ENCODE measurements at places on chromosomes 16 and 17.

- peak; percentile 65 for DNase-seq
Measured at GRCh38 chr17:72121164-72122009, 567 bp downstream of the SOX9 start.

GRCh38 chr16:9053006-9053601 lies 38.3 kb upstream of the HAPSTR1 start:
- DNase-seq = no peak

DNA sequence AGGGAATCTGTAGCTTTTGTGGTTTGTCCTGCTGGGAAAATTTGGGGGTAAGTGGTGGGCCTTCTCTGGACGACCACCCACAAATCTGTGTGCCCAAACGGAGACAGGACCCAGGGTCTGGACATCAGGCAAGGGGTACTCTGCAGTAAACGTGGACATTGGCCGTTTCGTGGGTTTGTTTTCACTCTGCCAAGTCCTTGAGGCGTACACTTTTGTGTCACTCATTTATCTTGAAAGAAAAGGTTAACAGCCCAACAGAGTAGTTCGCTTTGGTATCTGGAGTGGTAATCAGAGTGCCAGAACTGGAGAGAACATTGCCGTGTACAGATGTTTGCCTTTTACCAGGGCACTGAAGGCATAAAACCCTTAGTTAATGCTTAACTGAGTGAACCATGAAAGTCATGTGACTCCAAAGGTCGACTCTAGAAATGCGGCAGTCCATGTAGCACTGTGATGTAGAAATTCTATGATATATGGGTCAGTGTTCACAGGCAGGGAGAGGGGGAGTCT lies 15.4 kb downstream of the NAA60 start:
- no peak for DNase-seq

GRCh38 chr16:58755989-58756649 lies 22.0 kb upstream of the GOT2 start:
- peak; percentile 46 for DNase-seq

DNA sequence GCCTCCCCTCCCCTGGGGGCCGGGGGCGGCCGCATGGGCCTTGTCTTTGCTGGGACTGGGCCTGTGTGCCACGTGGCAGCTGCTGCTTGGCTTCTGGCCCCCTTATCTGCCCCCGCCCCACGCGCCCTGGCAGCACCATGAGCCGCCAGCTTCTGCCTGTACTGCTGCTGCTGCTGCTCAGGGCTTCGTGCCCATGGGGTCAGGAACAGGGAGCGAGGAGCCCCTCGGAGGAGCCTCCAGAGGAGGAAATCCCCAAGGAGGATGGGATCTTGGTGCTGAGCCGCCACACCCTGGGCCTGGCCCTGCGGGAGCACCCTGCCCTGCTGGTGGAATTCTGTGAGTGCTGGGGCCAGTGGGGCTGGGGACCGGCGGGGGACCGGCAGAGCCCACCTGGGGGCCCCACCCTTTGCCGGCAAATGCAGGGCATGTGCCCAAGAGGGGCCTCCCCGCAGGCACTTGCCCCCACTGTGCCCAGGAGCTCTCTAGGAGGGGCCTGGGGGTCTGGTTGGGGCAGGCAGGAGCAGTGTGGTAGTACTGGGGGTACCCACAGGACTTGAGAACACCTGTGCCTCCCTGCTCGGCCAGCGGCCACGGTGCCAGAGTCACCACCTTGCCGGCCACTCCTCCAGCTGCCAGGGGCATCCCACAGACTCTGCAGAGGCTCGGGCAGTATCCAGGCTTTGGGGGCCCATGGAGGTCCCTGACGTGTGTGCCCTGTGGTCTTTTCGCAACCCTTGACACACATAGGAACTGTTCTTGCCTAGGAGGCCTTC lies at the start of gene PDIA2:
Gene PDIA2, plus strand, starts transcription at position 132 of the 773 bp plus-strand sequence. Its CDS starts 6 bp downstream, at position 138.
- DNase-seq = no peak

DNA sequence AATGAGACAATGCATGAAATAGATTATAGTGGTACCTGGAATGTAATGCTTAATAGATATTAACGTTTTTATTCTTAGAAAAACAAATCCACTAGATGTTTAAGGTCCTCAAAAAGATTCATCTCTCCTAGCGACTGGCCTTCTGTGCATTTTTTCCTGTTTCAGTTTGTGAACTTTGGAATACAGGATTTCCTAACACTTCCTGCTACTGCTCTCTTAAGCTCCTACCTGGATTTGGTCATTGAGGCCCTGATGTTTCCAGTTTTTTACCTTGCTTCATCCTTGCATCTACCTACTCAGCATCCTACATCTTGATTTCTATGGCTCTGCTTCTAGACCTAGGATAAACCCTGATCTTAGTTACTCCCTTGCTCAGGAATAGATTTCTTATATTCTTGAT lies 188.4 kb downstream of the ABCC12 start:
- DNase-seq = no peak

DNA sequence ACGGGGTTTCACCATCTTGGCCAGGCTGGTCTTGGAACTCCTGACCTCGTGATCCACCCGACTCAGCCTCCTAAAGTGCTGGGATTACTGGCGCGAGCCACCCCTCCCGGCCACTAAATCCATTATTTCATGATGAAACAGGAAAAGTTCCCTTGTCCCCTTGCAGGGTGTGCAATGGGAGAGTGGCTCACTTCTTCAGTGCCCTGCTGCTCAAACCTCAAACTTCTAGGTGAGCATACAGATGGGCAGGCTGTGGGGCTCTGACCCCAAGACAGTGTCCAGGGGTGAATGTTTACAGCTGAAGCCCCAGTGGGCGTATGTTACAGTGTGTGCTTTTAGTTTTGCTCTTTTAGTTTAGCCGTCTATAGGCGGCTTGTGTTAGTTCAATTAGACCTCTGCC lies 34.7 kb downstream of the GJC1 start:
- no peak for DNase-seq

- no peak for DNase-seq
Measured at GRCh38 chr17:58528443-58528842, 14.0 kb upstream of the MTMR4 start.

GRCh38 chr16:11006656-11007055 lies 62.3 kb downstream of the CLEC16A start:
- DNase-seq = no peak

GRCh38 chr17:19673623-19674022 lies 25.1 kb downstream of the ALDH3A2 start:
- no peak for DNase-seq

GRCh38 chr16:17238285-17239028 lies 232.3 kb downstream of the XYLT1 start:
- DNase-seq = no peak

DNA sequence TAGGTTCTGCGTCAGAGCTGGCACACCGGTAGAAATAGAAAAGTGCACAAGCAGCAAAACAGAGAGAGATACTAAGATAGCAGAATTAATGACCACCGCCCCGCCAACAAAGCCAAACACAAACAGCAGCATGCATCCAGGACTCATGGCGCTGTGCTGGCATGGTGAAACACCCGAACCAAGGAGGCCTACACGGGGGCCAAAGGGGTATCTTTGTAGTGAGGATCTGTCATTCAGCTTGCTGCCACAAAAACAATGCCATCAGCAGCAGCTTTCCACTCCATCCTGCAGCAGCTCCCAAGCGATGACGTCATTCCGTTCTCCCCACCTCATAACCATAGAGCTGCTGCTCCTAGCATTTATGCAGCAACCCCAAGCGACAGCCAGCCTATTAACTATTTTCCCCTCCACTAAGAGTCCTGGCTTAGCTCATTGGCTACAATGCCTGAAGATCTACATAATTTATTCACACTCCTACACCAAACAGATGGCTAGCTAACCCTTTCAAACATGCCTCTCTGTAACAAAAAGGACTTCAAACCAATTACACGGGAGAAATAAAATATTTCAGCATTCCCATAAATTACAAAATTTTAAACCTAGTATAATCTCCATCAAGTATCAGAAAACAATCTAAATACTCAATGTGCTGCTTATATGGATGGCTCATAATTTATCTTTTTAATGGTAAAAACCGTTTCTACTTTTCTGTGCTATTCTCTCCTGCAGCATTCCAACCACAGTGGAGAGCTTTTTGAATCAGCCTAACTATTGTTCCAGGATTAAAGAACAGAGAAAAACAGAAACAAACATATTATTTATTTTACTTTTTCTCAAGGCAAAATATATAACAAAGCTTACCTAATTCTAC lies 73.9 kb downstream of the SPAG9 start:
- no peak for DNase-seq

- DNase-seq = peak; percentile 7
Measured at GRCh38 chr16:55502801-55503366, 6.0 kb upstream of the LPCAT2 start.

DNA sequence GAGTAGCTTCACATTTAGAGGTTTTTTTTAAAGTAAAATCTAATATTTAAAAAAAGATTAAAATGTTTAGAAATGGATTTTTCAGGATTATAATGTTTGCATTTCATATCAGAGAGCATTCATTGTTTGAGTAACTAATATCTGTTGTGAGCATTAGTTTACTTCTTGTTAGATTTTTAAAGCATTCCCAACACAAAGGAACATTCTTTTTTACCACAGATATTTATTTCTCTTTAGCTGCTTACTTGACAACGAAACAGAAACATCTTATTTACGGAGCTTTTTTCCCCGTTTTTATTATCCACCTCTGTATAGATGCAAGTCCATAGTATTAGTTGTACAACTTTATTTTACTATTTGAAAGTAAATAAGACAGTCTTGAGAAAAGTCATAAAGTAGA lies 53.0 kb downstream of the NFAT5 start:
- no peak for DNase-seq

DNA sequence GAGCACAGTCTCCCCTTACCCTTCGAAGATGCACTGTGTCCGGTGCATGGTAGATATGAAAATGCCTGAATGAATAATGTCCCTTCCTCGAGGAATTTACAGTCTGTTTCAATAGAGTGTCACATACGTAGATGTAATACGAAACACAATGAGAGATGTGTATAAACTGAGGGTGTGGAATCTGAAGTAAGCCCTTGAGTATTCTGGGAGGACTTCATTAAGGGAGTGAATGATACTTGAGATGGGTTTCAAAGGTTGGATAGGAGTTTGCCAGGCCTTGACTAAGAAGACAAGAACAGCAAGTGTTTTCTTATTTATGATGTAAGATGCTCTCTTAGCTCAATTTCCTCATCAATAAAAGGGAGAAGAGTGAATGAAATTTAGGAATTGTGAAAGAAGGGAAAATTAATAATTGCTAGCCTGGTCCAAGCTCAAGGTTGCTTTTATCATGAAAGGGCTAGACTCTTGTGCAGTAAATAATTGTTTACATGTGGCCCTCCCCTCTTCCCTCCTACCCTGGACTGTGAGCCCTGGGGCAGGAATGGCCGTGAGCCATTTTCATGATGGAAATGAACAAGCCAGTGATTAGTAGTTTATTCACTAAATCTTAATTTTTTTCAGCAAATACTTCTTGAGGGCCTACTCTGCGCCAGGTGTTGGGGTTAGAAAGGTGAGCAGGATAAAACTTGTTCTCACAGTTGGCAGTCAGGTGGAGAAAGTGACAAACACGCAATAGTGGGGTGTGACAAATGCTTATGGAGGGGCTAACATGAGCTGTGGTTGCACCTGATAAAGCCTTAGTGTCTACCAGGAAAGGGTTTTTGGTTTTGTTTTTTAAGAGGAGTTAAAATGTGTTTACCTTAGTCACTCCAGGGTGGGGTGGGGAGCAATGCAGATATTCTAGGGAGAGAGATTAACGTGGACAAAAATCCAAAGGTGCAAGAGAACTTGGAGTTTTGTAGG lies 1.6 kb downstream of the KIF22 start:
- DNase-seq = no peak

GRCh38 chr17:43578699-43579565 lies 32.8 kb upstream of the ETV4 start:
- no peak for DNase-seq

DNA sequence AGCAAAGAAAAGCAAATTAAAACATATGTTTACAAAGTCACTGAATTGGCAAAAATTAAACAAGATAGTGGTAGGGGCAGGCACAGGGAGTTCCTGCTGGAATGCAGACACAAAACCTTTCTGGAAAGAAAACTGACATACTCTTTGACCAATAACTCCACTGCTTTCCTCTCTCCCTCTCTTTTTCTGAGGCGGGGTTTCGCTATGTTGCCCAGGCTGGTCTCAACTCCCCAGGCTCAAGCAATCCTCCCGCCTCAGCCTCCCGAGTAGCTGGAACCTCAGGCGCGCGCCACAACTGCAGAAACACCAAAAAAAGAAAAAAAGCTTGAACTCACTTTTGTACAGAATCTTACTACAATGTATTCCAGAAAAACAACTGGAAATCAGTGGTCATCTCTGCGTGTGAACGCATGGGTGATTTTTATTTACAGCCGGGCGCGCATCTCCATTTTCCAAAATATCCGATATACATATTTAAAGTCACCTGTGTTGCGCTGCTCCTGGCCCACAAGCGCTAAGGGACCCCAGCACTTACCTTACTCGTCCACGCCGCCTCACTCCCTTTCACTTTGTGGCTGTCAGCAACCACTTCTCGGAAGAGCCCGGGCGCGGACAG lies 480 bp downstream of the TXNL4B start:
- no peak for DNase-seq

DNA sequence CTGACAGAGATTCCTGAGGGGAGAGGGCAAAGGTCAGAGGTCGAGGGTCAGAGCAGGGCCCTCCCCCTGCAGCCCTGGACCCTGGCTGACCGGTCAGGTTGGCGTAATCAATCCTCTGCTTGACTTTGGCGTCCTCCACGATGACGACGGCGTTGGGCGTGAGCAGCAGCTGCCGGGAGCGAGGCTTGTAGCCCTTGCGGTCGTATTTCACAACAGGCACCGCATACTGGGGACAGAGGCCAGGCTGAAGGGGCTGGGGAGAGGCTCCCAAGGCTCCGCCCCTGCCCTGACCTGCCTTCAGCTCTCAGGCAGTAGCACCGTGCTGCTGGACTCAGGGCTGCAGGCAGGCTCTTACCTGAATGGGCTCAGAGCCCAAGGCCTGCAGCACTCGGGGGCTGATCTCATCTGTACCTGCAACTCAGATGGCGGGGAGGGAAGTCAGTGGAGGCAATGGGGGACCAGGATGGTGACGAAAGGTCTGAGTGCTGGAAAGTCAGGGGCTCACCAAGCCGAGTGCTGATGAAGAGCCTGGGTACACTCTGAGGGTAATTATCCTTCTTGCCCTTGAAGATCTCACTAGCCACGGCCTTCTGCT lies 12.0 kb upstream of the CRK start:
- DNase-seq = no peak

DNA sequence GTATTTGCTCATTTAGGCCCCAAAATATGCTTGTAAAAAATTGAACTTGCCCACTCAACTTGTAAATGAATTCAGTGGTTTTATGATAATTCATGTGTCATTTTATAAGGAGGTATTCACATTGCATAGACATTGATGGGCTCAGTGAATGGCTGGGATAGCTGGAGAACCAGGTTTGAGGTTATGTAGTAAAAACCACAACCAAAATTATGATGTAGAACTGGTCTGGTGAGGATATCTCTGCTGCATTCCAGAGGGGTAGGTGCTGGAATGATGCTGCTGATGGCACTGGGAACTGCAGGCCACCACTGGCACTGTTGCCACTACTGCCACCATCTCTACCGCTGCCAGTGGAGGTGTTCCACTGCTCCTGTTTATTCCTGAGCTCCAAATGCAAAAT lies 21.5 kb upstream of the RABEP1 start:
- no peak for DNase-seq

- DNase-seq = no peak
Measured at GRCh38 chr17:57559634-57560318, 185.3 kb downstream of the CCDC182 start.

All from 8988T (cell line).